ENCODE measurements at places on chromosomes 4 and X.

GRCh38 chr4:76882630-76883029 lies 15.3 kb downstream of the SOWAHB start:
- no peak for DNase-seq

DNA sequence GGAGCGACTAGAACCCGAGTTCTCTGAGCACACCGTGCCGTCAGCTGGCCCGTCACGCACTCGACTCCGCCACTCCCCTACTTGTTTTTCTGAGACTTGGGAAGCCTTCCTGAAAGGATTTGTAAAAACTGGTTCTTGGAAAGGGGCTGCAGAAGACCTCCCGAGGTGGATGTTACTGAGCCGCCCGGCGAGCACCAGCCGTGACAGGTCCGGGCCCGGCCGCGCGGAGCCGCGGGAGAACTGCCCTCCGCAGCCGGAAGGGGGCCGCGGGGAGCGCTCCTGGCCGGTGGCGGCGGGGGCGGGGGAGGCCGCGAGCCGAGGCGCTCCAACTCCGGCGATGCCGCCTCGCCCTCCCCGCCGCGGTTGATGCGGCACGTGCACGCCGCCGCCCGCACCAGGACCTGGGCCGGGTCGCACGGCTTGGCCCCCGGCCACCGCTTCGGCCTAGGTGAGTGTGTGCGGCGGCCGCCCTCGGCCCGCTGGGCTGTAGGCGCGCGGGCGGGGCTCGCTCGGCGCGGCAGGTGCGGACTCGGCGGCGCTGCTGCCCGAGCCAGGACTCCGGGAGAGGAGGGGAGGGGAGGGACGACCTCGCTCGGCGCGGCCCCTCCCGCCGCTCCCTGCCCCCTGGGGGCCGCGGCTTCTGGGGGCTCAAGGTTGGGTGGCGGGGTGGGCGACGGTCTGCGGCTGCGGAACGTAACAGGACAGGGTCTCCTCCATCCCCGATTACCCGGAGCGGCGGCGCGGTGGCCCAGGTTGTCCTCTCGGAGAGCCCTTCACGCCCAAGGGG lies 1.7 kb downstream of the SPRY1 start:
- DNase-seq = peak; percentile 41

DNA sequence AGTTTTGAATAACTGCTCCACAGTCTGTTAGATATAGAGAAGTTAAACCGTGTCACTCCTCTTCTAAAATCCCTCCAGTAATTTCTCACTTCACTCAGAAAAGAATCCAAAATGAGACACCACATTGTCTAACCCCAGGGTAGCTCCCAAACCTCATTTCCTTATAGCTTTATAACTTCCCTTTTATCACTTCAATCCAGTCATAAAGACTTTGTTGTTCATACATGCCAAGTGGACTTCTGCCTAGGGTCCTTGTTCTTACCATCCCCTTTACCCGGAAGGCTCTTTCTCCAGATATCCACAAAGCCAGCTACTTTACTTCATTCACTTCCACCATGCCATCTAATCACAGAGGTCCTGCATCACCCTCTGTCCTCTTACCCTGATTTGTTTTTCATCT lies 156.2 kb downstream of the GABRB1 start:
- no peak for DNase-seq

- no peak for DNase-seq
Measured at GRCh38 chr4:11748164-11748872, 319.6 kb upstream of the HS3ST1 start.

GRCh38 chr4:79030973-79031372 lies 91.7 kb upstream of the PAQR3 start:
- DNase-seq = no peak

DNA sequence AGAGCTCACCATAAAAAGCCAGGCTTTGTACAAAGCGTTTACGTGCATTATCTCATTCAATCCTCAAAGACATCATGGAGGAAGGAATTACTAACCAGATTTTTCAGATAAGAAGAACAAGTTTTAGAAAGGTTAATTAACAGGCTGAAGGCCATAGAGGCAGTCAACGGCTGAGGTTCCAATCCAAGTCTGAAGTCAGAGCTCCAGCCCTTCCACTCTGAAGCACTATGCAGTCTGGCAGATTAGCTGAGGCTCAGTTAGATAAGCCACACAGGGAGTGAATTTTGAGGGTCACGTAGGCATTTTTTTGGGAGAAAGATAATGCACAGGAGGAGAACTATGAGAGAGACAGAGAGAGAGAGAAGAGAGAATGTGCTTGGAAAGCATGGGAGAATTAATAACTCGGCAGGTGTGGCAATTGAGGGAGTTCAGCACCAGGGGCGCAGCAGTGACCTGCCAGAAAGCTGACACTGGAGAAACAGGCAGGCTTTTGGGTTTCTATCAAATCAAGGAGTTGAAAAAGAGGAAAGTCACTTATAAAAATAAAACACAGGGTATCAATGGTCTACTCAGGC lies 116.5 kb upstream of the NAP1L5 start:
- no peak for DNase-seq

DNA sequence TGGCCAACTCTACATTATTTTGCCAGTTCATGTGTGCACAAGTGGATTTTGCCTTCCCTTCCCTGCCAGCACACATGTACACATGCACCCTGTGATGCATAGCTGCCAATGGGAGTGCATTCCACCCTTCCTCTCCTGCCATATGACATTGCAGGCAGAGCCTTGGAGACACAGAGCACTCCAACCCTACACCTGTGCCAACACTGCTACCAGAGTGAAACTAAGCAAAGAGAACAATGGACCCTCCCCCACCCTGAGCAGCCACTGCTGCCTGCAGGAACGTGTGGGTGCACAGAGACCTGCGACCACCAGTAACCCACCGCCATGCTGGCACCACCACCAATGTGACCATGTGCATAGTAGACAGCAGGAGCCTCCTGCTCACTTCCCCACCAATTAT lies 78.4 kb downstream of the ITM2A start:
- no peak for DNase-seq

- DNase-seq = no peak
Measured at GRCh38 chr4:90095000-90095399, 32.2 kb upstream of the CCSER1 start.

DNA sequence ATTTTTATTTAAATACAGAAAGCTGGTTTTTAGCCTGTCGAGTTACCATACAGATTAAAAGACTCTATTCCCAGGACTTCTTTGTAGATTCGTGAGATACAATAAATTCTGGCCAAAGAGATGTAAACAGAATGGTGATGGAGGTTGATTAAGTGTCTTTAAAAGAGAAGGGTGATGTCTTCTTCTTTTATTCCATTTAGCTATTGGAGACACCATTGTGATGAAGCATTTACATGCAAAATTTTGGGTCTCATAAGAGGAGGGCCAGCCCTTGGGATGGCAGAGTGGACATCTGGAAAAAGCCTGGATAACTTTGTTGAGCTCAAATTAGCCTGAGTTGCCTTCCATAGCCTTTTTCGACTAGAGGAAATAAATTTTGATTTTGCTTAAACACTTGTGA lies 21.6 kb upstream of the PCDH10 start:
- no peak for DNase-seq

- peak; percentile 95 for DNase-seq
Measured at GRCh38 chr4:138242076-138242833, at the start of gene SLC7A11. SLC7A11 (minus strand) TSS chr4:138242349; CDS start chr4:138242069, 280 bp downstream.

DNA sequence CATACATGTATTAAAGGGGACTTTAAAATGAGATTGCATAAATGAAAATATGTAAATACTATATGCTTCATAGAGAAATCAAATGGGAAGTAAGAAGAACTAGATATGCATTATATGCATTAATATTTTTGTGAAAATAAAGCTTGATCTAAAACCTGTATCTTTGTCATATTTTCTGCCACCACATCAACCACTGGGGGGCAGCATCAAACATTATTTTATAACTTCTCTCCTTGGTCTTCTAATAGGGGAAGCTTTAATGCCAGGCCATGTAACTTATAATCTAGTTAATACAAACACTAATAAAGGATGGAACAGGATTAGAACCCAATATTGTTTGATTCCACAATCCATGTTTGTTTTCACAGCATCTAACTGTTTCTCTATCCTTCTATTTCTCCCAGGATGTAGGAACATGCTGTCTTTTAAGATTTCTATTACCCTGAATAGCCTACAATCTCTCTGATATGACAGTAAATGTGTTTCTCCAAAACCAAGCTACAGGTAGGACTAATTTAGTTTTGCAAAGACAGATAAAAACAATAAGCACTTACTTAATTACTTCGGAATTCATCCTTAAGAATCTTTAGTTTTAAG lies 10.0 kb downstream of the QRFPR start:
- no peak for DNase-seq

DNA sequence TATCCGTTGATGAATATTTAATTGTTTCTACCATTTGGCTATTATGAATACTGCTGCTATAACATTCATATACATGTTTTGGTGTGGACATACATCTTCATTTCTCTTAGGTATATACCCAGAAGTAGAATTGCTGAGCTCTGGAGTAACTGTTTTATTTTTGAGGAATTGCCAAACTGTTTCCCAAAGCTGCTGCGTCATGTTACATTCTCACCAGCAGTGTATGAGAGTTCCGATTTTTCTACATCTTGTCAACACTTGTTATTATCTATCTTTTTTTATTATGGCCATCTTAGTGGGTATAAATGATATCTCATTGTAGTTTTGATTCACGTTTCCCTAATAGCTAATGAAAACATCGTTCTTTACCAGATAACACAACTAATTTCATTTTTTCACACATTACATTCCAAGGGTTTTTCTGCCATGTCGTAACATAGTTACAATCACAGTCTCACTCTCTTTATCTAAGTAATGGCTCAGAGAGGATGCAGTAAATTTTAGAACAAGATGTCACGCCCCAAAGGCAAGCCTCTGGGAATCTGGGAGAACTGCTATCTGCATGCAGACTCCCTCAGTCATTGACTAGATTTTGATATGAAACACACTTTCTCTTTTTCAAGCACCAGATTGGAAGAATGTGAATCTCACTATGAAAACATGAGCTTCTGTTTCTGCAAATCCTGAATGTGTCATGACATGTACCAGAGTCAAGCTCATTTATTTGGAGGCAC lies 10.3 kb downstream of the ARHGAP6 start:
- no peak for DNase-seq

DNA sequence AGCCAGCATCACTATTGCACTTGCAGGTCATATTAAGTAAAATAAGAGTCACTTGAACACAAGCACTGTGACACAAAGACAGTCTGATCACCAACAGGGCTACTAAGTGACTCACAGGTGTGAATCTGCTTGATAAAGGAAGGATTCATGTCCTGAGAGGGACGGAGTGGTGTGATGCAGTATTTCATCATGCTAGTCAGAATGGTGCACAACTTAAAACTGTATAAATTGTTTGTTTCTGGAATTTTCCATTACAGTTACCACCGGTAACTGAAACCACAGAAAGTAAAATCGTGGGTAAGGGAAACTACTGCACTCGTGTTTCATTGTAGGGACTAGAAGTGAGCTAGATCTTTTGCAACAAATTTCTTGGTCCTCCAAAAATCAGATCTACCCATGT lies 109.7 kb downstream of the ELOVL6 start:
- DNase-seq = no peak

DNA sequence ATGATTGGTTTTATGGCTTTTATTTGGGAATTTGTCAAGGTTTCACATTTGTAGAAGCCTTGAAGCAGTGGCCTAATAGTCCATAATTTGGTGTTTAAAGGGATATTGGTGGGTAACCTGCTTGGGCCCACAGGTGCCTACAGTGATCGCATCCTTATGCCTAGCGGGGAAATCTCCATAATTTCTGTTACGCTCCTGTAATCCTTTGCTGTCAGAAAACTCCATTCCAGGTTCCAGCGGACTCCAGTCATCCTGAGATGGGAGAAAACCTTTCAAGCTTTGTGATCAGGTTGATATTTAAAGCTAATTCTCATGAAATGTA lies 257.0 kb upstream of the JADE1 start:
- no peak for DNase-seq

- DNase-seq = no peak
Measured at GRCh38 chrX:149531599-149531998, 9.2 kb upstream of the EOLA1 start.

DNA sequence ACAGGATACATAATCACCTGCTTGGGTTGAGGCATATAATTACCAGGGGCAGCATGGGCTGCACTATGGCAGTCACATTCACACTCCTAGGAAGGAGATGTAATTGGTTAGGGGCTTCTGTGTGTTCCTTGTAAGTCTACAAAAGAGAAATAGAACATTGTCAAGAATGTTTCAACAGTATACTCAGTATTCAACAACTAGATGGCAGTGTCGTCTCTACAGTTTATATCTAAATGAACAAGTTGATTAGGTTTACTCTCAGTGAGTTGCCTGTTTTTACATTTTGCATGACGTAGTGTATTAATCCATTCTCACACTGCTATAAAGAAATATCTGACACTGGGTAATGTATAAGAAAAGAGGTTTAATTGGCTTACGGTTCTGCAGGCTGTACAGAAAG lies 50.5 kb upstream of the RAB33B start:
- no peak for DNase-seq

DNA sequence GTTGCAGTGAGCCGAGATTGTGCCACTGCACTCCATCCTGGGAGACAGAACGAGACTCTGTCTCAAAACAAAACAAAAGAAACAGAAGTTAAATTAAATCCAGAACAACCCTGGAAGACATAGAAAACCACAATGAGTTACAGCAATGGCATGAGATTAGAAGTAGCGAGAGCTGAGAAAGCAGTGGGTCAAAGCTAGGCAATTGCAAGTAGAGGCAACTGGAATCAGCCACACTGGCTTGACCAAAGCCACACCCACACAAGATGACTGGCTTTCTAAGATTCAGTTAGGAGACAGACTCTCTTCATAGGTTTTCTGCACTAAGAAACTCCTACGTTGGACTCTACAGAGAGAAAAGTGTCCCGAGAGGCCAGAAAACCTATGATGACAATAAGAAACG lies 443.0 kb downstream of the GPM6A start:
- no peak for DNase-seq

- DNase-seq = no peak
Measured at GRCh38 chr4:2072971-2073807, 14.1 kb downstream of the NAT8L start.

GRCh38 chr4:158250321-158250720 lies 40.0 kb downstream of the TMEM144 start:
- DNase-seq = no peak

DNA sequence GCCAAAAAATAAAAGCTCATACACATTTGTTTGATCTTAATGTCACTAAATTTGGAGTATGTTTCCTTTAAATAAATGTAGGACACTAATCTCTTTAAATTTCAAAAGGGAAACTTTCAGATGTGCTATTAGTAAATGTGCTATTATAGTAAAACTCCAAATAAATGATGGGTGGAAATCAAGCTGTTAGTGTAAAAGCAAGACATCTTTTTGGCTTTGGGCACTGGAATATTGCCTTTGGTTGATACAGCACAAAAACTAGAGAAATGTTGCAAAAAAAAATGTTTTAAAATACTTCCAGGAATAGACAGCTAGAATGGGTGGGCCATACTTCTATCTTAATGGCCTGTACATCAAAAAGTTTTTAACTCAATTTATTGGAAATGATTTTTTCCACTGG lies 151.6 kb downstream of the FBXO8 start:
- no peak for DNase-seq

- no peak for DNase-seq
Measured at GRCh38 chr4:17680559-17681280, 66.3 kb downstream of the MED28 start.

Data from NCI-H526 treated with DMSO at 0.1 percent for 48 hours (cell line).